ENCODE measurements at places on chromosomes 6 and 20. TPM values are rescaled to one million over a fixed set of nuclear protein-coding genes. Genes with fewer than 3 reads are reported as not detected.

KIAA0408 gene
- total RNA-seq = 3.2 TPM

GRCh38 chr20:4592316-4593148 is 129.2 kb upstream of the PRND start:
- peak; percentile 77 for DNase-seq

DNA sequence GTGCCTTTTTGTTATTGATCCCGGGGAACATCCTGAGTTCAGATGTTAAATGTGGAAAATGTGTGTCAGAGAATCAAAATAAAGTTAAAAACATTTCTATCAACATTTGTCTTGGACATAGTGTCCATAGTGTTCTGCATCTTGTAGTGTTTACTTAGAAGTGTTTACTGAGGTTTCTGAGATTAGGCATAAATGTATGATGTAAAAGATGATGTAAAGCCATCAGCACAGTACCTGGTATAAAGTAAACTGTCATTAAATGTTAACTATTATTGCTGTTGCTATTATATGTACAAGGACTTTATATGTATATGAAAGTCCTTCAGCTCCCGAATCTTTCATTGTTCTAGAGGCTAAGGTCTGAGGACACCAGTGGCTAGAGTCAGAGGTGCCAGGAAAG is 28.2 kb upstream of the VEGFA start:
- no peak for DNase-seq

- no peak for DNase-seq
These were observed 91.8 kb downstream of the CHD6 start for GRCh38 chr20:41526327-41526726.

GRCh38 chr20:39946931-39947330 is 742.1 kb downstream of the MAFB start:
- DNase-seq = no peak

- no peak for DNase-seq
These were observed 82.7 kb upstream of the DUSP22 start for GRCh38 chr6:209432-210103.

- no peak for DNase-seq
These were observed 161.1 kb upstream of the OLIG3 start for GRCh38 chr6:137655291-137655690.

DNA sequence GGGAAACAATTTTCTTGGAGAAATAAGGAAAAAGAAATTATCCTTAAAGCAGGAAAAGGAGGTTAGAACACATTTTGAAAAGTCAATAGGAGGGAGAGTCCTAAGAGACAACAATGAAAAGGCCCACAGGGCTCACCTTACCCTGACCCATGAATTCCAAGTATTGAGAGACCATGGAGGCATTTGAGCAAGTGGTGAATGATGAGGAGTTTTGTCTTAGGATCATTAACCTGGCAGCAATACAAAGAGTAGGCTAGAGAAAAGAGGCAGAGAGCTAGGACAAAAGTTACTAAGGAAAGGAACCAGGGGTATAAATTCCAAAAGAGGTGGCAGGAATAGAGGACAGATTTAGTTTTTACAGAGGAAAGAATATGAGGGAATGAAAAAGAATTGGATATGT is 44.7 kb downstream of the PACRG start:
- no peak for DNase-seq

Measured in Right ventricle myocardium inferior (tissue), 1 donor.